ENCODE measurements at places on chromosomes 5 and 9. TPM values are rescaled to one million over a fixed set of nuclear protein-coding genes. Genes with fewer than 3 reads are reported as not detected.

Gene NPDC1
- total RNA-seq = 90.8 TPM

Gene CYFIP2
- total RNA-seq = 15.7 TPM

Gene SPATA31A3
- not detected for total RNA-seq

Gene NR4A3
- total RNA-seq = 1.2 TPM

Gene PJA2
- total RNA-seq = 106 TPM

Gene CBY3
- total RNA-seq = not detected

Gene FOXD4L5
- total RNA-seq = 0.51 TPM

Gene BTNL9
- total RNA-seq = not detected

Gene SLC25A2
- 0.48 TPM for total RNA-seq

Gene DEPDC1B
- 1.5 TPM for total RNA-seq

Gene TMEM232
- total RNA-seq = 3.8 TPM

Gene SLC45A2
- total RNA-seq = not detected

Gene ENTREP1
- 3.8 TPM for total RNA-seq

Gene LRRC19
- total RNA-seq = not detected

Gene FAM153A
- not detected for total RNA-seq

Gene BSPRY
- total RNA-seq = not detected

Gene GRM6
- total RNA-seq = not detected

Gene PCDH12
- total RNA-seq = 0.02 TPM

Gene TSSK1B
- 0.10 TPM for total RNA-seq

Gene MARCHF3
- 2.2 TPM for total RNA-seq

Gene NSUN2
- 45.0 TPM for total RNA-seq

Gene PCDHA3
- total RNA-seq = 0.20 TPM

Gene PCDHGA2
- 0.23 TPM for total RNA-seq
